ENCODE measurements at places on chromosomes 2 and 18. TPM values are rescaled to one million over a fixed set of nuclear protein-coding genes. Genes with fewer than 3 reads are reported as not detected.

GRCh38 chr18:34604591-34604990, 105.5 kb upstream of the DTNA start:
- no peak for DNase-seq

DNA sequence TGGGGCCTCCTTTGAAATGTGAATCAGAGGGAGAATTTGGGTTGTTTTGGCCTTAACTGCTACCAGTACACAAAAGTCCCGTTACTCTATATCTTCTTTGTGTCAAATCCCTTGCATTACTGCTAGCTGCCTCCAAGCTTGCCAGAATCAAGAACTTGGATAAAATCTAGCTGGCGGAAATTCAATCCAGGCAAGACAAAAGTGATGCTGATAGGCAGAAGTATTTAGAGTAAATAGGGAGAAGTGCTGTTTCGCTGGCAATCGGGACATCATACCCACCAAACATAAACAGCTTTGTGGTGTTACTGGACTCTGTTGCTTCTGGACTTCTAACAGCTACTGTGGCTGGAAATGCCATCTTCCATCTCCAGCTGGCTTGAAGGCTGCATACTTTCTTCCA, 2.5 kb downstream of the IFIH1 start:
- DNase-seq, result no peak

DNA sequence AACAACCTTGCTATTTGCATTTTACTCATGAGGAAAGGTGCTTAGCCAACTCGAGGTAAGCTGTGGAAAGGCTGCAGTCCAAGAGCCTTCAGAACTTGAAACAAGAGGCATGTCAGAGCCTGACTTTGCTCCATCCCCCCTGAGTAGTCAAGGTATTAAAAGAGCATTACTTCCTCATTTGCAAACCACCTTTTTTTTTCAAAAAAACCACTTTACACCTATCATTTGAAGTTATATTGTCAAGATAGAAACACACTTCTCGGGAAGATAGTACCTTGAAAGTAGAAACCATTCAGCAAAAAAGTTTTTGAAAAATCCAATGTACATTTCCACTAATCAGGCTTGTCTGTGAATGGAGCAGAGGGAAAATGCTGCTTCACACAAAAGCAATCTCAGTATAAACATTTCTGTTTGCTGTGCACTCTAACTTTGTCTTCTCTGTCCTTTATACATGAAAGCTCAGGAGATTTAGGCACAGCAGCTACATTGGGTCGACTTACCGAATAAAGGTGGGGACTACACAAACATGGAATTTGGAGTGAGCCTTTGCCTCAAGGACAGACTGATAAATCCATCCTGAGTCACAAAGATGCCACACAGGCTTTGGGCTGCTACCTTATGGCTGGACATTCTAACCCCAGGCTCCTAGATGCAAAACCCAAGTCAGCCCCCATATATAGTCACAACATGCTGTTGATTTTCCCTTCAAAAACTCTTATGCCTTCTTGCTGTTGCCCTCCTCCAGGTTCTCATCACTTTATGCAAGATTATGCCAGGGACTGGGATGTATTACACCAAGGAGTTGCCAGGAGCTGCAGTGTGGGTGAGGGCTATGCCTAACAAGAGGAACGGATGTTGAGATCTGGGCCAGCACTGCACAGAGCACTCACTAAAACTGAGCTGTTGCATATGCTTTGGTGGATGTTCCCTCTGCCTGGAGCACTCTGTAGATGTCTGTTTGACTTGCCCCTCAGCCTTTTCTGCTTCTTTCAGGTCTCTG, 41.4 kb upstream of the EML4 start:
- no peak for DNase-seq

DNA sequence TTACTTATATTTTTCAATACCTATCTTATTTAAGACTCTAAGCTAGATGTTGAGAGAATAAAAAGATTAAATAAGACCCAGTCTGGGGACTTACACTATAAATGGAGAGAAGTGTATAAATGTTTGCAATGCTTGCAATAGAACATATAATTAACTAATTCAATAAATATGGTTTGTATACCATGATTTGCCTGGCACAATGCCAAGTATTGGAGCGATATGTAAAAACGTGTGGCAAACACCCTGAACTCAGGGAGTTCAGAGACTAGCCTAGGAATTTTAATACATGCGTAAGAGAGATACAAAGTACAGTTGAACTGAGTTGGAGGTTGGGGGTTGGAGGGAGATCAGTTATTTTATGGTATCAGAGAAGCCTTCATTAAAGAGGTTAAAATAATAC, 251.8 kb upstream of the DDX18 start:
- no peak for DNase-seq

DNA sequence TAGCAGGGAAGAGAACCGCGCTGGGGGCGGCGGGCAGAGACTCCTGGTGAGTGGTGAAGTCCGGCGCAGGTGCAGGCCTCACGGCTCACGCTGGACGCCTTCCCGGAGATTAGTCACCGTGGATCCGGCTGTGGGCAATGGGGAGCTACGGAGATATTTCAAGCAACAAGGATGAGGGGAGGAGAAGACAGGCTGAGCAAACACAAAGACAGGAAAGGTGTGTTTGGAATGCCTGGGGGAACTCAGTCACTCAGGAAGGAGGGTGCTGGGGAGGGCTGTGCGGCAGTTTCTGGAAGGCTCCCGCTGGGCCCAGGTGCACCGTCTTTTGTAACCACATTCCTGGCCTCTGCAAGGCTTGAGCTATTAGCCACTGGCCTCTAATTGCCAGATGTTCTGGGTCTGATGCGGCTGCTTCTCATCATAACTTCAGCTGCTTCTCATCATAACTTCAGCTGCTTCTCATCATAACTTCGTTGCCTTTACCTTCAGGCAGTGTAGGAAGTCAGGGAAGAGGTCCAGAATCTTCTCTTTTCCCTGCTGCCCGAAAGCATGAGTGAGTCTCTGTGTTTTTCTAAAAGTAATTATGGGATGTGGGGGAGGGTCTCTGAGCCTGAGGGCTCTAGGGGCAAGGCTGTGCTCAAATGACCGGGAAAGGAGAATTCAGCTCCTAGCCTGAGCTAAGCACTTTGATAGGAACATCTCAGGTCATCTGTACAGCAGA, 118.9 kb downstream of the PXDN start:
- DNase-seq, result peak; percentile 92

DNA sequence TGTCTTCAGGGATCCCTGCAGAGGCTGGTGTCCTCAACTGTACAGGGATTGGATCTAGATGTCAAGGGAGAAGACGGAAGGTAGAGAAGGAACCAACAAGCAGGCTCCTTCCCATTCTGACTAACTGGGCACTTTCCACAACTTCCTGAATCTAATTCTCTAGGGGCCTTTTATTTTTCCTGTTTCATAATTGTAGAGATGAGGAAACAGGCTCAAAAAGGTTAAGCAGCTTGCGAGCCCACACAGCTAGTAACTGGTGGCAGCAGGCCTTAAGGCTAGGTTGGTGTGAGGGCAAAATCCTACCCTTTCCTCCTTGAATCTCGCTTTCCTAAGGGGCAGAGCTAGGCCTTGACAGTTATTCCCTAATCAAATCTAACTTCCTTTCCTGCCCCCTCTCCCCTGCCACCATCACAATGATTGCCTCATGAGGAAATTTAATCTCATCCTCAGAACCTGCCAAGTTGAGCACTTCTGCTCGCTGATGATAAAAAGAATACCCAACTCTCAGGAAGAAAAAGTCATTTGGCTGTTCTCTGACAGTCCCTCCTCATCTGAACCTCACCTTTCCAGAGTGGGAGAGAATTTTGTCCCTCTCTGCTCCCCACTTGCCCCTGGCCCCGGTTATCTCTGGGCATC, 35.7 kb upstream of the POLE4 start:
- DNase-seq, result peak; percentile 22

GRCh38 chr2:45911538-45911937, 260.1 kb downstream of the PRKCE start:
- DNase-seq, result no peak

- DNase-seq, result no peak
Measured at GRCh38 chr2:149849136-149849535, 261.6 kb upstream of the MMADHC start.

- no peak for DNase-seq
Measured at GRCh38 chr18:47558110-47558750, 306.8 kb upstream of the SKOR2 start.

DNA sequence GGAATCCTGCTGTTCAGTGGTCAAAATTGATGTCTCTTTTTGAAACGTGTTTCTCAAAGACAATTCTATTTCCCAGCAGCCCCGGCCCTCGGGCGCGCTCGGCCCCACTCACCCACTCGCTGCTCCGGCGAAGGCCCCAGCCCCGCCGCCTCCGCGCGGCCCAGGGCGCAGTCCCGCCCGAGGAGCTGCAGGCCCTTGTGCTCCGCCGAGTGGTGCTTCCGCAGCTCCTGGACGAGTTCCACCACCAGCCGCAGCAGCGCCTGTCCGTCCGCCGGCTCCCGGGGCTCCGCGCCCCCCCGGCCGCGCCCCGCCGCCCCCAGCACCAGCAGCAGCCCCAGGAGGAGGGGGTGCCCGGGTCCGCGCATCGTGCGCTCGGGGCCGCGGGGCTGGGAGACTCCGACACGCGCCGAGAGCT, 413 bp downstream of the ALKAL2 start:
- peak; percentile 10 for DNase-seq

- DNase-seq, result no peak
Measured at GRCh38 chr2:179830043-179830787, 31.2 kb downstream of the ZNF385B start.

DNA sequence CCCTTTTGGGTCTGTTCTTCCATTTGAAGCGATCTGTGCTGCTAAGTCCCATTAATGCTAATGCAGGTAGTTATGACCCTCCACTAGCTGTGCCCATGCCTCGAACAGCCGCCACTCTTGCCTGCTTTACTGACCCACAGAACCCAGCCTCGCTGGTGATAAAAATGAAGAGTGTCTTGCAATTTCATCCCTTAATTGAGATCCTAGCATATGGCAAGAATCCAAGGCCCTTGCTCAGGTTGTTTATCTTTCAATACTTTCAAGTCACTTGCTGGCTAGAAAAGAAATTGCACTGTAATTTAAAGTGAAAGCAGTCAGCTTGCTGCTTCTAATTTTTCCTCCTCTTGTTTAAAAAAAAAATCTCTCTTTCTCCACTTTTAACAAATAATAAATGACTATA, 73.6 kb downstream of the ZNF521 start:
- DNase-seq, result peak; percentile 58

DNA sequence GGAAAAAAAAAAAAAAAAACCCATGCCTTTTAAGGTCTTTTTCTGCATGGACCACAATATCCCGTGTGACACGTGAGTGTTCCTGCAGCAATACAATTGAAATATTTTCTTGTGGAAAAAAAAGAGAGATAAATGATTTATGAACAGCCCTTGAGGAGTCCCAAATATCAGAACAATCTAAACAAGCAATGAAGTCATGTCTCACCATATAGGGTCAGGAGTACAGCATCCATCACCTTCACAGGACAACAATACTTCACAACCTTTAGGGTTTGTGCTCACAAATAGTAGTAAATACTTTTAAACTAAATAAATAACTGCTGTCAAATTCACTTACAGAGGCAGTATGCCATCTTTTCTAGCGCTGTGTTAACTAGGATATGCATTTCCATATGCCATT, 87.9 kb downstream of the ZEB2 start:
- DNase-seq, result no peak

GRCh38 chr2:69917852-69918251, 2.9 kb downstream of the MXD1 start:
- DNase-seq, result peak; percentile 93

GRCh38 chr18:39491408-39491807, 1925.8 kb upstream of the CELF4 start:
- DNase-seq, result no peak

GRCh38 chr2:106096299-106097037, 97.6 kb downstream of the UXS1 start:
- no peak for DNase-seq

DNA sequence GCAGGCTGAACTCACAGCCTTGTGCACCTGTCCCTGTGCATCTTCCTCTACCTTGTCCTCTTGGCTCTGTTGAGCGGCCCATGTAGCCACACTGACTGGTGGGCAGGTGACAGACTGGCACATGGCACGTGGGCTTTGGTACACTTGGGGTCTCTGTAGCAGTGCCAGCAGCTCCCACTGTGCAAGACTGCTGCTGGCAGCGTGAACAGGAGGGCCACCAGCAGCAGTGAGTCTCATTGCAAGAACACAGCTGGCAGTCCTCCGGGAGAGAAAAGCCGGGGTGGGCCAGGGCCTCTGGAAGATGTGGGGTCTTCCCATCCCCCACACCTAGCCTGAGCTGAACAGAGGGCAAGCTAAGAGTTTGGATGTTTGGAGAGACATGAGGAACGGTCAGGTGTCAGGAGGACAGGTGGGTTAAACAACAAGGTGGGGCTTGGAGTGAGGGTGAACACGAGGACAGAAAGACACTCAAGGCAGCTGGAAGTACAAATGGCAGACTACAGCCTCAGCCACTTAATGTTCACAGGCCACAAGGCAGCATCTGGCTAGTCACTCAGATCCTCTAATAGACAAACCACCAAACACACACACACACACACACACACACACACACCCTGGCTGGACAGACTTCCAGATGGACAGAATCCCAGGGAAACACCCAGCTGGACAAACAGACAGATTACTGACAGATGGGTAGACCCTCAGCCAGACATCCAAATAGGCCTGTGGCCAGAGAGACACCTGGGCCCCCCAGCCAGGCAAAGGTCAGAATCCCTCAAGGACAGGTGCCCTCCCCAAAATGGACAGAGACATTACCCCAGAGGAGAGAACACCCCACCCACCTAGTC, 2.3 kb upstream of the PTPN18 start:
- no peak for DNase-seq

GRCh38 chr2:32482471-32482870, 125.6 kb downstream of the BIRC6 start:
- DNase-seq, result no peak

- DNase-seq, result no peak
Measured at GRCh38 chr18:37242826-37243560, 322.6 kb downstream of the CELF4 start.

GRCh38 chr2:41785251-41786022, 262.4 kb upstream of the PKDCC start:
- DNase-seq, result no peak

GRCh38 chr18:65659312-65659711, 91.5 kb upstream of the CDH7 start:
- DNase-seq, result no peak

- no peak for DNase-seq
Measured at GRCh38 chr2:96811917-96812316, 4.2 kb upstream of the CNNM3 start.

DNA sequence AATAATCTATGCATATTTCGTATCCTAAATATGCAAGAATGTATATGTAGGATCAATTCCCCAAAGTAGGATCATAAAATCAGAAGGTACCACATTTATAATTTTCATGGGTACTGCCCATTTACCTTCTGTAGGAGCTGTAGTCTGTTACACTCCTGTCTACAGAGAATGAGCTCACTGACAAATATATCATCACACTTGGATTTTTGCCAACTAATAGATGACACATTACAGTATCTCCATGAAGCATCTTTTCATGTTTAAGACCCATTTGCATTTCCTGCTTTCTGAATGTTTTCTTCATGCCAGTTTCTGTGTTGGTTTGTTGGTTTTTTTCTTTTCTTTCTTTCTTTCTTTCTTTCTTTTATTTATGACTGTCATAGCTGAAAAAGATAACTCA, 70.9 kb upstream of the EML6 start:
- DNase-seq, result no peak

The G6PC2 gene
- total RNA-seq, result not detected

The CYP1B1 gene
- not detected for total RNA-seq

The DAW1 gene
- 2.0 TPM for total RNA-seq

The MAP3K19 gene
- not detected for total RNA-seq

The CCBE1 gene
- total RNA-seq, result not detected

The RAB31 gene
- total RNA-seq, result 30.5 TPM

The DNAJC5G gene
- 0.77 TPM for total RNA-seq
